ENCODE measurements at places on chromosomes 1 and 21. TPM values are rescaled to one million over a fixed set of nuclear protein-coding genes. Genes with fewer than 3 reads are reported as not detected.
A peak's percentile ranks its signal among the peaks of the same experiment; 100 is the strongest.

The ECE1 gene
- total RNA-seq, result 88.9 TPM

The RIMKLA gene
- total RNA-seq, result 9.4 TPM

- no peak for DNase-seq
Observed at GRCh38 chr21:41751611-41752011, 15.2 kb downstream of the RIPK4 start.

GRCh38 chr1:8649027-8649426, 168.4 kb downstream of the RERE start:
- no peak for DNase-seq

The C1orf185 gene
- total RNA-seq, result not detected

DNA sequence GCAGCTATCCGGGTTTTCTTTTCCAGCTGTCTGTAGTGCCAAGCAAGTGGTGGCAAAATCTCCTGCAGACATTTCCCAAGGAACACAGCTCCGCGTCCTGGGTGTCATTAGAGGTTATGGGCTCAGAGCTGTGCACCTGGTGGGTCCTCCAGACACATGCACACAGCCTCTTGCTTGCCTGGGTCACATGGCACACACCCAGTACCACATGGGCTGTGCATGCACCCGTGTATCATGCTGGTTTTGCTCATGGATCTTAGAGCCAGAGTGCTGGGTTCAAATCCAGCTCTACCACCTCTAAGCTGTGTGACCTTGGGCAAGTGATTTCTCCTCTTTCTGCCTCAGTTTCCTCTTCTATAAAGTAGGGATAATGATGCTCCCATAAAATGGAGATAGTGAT, 61.7 kb downstream of the ALPL start:
- no peak for DNase-seq

- DNase-seq, result no peak
Observed at GRCh38 chr1:47618830-47619229, 181.0 kb downstream of the FOXD2 start.

- DNase-seq, result no peak
Observed at GRCh38 chr1:50603274-50604271, 180.3 kb upstream of the DMRTA2 start.

GRCh38 chr1:16888860-16889816, 6.6 kb upstream of the RNU1-2 start:
- DNase-seq, result peak; percentile 94

DNA sequence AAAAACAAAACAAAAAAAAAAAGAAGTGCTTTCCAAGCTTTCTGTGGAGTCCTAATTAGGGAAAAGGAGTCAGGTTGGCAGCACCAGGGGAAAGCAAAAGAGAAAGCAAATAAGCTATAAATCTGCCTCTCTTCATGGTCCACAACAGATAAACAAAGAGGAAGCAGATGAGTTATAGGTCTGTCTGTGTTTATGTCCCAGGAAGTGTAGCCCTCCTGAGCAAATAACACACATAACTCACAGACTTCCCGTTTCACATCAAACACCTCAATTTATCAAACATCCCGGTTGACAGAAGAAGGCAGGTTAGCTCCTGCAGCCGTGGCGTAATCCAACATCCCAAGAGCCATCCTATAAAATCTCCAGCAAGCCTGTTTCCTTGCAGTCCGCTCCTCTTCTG, 5.6 kb upstream of the SLC2A5 start:
- no peak for DNase-seq

DNA sequence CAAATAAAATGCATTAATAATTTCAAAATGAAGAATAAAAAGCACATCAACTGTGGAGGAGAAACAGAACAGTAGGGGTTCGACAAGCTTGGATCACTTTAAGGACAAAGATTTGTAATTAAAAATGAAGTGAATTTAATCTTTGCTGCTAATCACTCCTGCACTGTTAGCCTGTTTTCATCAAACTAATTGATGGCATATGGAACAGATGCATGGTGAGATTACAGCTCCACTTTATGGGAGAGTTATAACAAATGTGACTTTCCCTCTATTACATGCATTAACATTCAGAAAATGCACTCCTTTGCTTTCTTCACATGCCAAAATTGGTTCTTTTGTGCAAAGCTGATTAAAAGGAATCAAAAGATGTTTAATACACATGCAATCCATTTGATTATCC, 207.2 kb upstream of the C21orf91 start:
- no peak for DNase-seq

The COL16A1 gene
- 24.1 TPM for total RNA-seq

- no peak for DNase-seq
Observed at GRCh38 chr1:172578586-172578985, 45.6 kb downstream of the SUCO start.

The GNAT2 gene
- not detected for total RNA-seq

DNA sequence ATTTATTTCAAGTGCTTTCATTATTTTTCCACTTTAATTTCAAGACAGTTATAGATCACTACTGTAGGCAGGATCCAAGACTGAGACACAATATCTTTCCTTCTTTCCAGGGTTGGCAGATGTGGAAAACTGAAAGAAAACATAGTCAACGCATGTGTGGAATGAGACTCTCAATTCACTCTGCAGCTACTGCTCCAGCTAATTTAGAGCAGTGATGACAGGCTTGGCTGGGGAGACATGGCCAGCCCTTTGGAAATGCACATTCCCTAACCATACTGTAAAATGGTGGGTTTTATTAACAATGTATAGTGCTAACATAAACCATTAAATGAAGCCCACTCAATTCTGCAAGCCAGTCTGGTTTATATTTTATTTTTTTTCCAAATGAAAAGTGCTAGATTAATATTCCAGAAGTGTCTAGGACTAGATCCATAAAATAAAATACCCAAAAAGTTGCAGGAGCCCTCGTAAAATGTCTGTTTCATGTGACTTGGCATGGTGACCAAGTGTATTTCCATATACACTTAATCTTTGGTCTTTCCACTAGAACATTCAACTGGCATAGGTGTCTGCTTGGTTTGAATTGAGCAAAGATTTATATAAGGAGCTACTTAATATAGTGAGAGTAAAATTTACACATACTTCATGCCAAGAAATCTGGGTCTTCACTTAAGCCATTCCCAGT, 32.9 kb downstream of the COL11A1 start:
- DNase-seq, result no peak

- DNase-seq, result no peak
Observed at GRCh38 chr1:30009720-30010119, 713.7 kb downstream of the MATN1 start.

DNA sequence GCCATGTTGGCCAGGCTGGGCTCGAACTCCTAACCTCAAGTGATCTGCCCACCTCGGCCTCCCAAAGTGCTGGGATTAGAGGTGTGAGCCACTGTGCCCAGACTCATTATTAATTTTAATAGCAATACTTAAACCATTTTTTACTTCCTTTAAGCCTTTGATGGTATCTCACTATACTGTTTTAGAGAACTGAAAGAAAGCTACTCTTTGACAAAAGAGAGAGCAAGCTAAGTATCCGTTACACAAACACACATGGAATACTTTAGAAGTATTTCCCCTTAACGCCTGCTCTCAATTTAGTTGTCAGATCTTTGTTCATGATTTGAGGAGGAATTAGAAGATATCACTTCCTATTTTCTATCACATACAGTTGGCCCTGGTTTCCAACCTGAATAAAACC, 189.4 kb downstream of the COP1 start:
- DNase-seq, result no peak

DNA sequence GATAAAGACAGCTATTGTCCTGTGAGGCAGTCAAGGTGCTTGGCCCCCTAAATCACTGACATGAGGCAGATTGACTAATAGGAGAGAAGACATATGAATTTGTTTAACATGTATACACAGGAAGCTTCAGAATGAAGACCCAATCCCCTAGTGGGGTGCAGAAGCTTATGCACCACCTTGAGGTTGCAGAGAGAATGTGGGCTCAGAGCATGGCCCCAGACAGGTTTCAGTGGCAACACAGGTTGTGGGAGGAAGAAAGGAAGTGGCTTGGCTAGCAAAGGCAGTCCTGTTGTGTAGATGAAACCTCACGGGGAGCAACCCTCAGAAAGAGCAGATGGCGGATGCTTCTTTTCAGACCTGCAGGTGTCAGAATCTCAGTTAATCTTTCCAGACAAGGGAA, 37.0 kb upstream of the PARP1 start:
- no peak for DNase-seq
